ENCODE measurements at places on chromosomes 2 and 18.

DNA sequence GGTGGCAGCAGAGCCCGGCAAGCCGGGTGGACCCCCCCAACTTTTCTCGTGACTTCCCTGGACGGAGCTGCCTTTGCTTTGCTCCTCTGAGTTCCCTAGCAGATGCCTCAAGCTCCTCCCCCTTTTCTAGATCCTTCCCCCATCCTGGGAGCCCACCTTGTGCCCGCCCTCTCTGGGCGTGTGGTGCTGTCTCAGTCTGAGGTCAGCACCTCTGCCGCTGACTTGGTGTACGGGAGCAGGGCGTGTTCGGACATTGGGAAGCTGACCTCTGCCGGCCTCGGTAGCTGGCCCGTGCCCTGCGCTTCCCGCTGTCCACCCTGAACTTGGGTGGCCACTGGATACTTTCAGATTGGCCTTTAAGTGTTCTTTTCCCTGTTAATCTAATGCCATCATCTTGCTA, 19.6 kb upstream of the ESPNL start:
- DNase-seq = no peak

DNA sequence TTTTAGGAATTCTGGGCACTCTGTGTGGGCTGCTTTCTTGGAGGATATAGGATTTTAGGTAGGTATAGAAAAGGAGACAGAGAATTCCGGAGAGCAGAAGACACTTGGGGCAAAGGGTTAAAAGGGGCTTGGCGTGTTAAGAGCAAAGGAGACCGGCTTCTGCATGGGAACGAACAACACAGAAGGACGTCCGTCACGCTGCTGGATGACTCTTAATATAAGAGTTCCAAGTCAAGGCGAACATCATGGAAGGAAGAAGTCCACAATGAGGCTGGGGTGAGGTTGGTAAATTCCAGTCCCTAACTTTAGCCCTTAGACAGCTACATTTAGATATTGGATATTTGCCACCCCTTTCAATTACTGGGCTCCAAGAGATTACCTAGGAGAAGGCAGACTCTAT, 15.9 kb upstream of the SLC20A1 start:
- DNase-seq = no peak

DNA sequence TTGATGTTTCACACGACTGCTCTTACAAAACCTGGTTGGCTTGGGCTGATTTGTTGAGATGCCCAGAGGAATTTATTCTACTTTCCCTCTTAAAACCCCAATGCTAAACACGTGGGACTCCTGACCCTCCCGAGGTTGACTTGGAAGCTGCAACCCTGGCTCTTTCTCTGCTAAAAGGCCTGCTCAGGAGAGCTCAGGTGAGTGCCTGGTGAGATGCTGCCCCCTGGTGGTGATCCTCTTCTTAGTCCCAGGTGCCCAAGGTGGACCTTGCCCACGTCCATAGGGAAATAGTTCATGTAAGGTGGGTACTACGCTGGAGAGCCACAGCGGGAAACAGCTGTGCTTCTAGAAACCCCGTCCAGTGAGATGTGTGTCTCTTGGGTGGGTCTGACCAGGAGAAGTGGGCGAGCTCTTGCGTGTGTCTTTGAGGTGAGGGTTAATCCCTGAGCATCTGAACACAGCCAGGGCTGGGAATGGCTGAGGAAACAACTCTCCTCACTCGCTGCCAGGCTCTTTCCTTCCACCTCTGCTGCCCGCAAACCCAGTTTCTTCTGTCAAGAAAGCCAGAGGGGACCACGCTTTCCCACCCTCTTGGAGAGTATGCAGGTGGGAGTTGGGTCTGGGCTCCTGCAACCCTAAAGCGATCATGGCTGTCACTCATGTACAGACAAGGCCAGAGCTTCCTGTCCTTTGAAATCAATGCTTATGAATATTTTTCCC, 25.5 kb upstream of the PXDN start:
- DNase-seq = peak; percentile 85

DNA sequence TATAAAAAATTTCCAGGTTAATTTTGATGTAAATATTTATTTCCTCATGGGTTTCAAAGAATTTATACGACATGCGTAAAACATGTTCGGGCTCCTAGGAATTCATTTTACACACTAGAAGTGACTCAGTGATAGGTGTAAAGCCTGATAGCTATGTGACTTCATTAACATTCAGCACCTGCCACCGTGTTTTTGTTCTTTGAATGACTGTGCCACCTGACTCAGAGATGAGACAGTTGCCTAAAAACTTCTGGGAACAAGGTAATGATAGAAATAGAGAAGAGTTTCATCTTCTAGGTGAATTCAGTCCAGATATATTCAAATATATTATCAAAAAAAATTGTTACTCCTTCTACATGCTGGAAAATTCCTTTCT, 10.0 kb downstream of the IL1R2 start:
- DNase-seq = no peak

- DNase-seq = no peak
Measured at GRCh38 chr18:48848641-48849143, 102.1 kb downstream of the SMAD7 start.

DNA sequence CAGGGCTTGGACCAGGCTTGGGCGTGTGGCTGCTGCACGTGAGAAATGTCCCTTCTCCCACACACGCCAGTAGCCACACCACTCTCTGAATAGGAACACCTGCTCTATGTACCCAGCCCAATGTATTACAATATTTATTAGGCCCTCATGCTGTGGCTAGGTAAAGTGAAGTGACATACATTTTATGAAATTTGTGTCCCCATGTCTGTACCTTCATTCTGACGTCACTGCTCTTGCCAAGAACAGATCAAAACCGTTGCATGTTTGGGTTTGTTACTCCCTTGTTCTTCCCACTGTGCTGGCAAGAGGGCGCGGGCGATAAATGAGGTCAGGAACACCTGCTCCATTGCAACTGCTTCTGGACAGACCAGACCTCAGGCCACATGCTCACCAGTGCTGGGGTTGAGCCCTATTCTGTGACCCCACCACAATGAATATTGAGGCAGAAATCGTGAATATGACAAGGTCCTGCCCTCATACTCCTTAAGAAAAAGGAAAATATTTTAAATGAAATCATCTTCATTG, 436.4 kb upstream of the SALL3 start:
- no peak for DNase-seq

- DNase-seq = no peak
Measured at GRCh38 chr2:20682167-20682920, 15.4 kb downstream of the GDF7 start.

GRCh38 chr2:219327719-219328118, 4.8 kb downstream of the RESP18 start:
- DNase-seq = no peak

DNA sequence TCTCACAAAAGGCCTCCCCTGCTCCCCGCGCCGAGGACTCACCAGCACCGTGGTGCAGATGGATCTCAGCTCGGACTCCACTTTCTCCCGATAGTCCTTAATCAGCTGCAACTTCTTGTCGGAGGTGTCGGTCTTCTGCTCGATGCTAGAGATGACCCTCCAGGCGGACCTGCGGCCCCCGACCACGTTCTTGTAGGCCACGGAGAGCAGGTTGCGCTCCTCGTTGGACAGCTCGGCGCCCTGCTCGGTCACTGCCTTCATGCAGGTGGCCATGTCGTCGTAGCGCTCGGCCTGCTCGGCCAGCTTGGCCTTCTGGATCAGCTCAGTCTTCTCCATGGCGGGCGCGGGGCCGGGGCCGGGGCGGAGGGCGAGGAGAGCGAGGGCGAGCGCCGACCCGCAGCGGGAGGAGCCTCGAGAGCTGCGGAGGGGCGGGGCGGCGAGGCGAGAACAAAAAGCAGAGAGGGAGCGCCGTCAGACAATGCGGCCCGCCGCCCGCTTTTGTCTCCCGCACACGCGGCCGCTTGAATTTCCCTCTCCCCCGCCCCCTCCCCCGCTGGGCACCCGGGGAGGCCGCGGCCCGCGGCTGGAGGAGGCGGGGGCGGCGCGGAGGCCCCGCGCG, 571 bp downstream of the YWHAQ start:
- DNase-seq = peak; percentile 83

GRCh38 chr18:984004-984403, 79.3 kb downstream of the ADCYAP1 start:
- no peak for DNase-seq

GRCh38 chr2:45330108-45330507, 281.0 kb downstream of the SRBD1 start:
- no peak for DNase-seq

DNA sequence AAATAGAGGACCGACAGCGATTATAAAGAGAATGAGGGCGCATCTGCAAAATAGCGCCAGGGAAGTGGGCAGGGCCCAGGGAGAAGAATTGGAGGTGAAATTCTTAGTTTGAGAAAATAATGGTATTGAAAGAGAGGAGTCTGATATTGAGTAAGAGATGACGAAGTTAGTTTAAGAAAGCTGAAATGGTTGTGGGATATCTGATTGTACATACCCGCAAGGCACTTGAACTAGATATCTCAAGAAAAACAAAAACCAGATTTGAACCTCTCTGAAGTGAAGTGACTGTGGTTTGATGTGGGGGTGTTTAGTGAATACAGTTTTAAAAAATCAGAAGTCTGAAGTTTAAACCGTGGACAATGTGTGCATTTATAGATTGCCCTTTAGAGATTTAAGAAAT, 38.9 kb downstream of the ZNF532 start:
- no peak for DNase-seq

DNA sequence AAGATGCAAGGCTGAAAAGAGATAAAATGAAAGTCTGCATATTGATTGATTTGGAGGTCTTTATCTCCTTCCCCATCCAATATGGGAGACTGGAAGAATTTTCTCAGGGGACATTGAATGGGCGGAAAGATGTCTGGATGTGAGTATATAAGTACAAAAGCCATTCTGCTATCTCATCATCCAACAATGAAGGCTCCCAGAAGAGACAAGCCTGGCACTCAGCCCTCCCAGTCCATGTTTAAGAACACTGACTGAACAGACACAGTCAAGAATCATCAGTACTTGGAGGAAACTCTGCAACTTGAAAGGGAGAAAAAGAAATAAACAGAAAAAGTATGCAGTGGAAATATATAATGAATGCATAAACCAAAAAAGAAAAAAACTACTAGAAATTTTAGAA, 80.9 kb downstream of the PTRHD1 start:
- DNase-seq = no peak

DNA sequence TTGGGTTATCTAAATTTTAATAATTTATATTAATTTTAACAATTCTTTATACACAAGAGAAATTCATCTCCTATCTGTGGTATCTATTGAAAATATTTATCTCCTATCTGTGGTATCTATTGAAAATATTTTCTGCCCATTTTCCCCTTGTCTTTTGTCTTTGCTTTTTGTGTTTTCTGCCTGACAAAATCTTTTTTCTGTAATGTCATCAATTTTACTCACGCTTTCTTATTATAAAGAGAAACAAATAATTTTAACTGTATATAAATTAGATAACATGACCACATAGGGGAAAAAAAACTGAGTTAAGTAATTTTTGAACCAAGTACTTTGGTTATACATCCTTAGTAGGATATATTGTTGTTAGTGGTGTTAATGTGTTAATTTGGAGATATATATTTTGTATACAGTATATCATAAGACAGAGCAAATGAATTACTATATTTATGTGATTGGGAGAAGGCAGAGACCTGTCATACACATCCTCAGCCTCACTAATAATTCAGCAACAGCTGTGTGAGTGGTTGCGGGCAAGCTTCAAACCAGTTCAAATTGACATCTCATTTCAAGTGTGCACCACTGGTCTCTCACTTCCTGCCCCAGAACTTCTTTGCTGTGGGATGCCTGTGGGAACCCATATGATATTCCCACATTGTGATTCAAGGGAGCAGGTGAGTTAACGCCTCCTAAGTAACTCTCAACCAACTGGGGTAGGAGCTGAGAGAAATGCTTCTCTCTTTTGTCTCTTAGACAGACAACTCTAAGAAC, 292.4 kb downstream of the SP3 start:
- DNase-seq = no peak

- DNase-seq = no peak
Measured at GRCh38 chr2:127884436-127884835, 1.3 kb downstream of the AMMECR1L start.

GRCh38 chr2:147037048-147037447, 807.8 kb upstream of the ACVR2A start:
- no peak for DNase-seq

DNA sequence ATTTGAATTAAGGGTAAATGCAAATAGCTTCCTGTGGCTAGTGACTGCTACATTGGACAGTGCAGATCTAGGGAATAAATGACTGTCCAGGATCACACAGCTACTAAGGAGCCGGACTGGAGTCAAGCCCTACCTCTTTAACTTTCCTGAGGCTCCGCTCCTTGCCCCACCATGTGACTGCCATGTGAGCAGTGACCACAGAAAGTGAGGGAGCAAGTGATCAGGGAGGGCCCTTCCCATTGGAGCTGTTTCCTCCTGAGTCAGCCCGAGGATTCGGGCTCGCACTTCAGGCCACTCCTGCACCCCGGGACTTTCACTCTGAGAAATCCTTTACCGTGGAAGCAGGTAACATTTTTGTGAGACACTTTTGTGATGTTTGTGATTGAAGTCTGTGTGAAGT, 198.0 kb downstream of the ANKRD30B start:
- DNase-seq = no peak

GRCh38 chr2:237978058-237978712, 11.4 kb downstream of the UBE2F start:
- no peak for DNase-seq

GRCh38 chr18:80103231-80103630, 5.8 kb upstream of the ADNP2 start:
- DNase-seq = no peak

- DNase-seq = no peak
Measured at GRCh38 chr18:3055816-3056215, 42.9 kb upstream of the LPIN2 start.

GRCh38 chr2:160221391-160222276, 21.6 kb upstream of the ITGB6 start:
- DNase-seq = no peak

GRCh38 chr2:40200366-40200915, 251.4 kb downstream of the SLC8A1 start:
- no peak for DNase-seq

DNA sequence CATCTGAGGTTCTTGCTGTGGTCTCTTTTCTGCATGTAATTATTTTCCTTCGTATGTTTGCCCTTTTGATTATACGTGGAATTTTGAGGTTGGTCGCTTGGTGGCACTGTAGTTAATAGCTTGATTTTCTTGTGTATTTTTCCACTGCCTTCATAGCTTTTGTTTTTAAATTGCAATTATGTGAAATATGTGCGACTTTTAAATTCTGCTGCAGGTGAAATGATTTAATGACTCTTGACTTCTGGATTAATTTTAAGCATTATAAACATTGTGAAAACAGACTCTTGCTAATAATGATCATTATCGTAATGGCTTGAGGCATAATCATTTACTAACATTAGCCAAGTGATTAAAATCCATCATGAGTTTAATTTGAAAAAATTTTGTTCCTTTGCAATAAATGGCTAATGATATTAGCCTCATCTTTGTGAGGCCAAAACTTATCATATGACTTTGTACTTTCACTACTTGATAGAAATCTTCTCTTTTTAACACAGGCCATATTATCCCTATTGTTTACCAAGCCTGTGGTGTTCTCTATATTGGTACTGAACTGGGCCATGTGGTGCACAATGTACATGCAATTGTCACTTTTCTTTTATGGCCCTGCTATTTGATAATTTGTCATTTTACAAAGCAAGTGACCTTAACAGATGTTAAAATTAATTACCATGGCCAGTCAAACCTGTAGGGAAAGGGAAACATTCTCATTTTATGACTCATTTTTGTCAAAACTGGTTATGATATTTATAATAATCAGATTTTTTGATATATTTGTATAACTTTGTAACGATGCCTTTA, 62.8 kb upstream of the NEUROD1 start:
- peak; percentile 16 for DNase-seq

Measured in nephron progenitor cell (in vitro differentiated cells).